ENCODE measurements at places on chromosomes 6 and 20.

- no peak for DNase-seq
Measured at GRCh38 chr6:30219244-30219643, 6.0 kb upstream of the TRIM26 start.

DNA sequence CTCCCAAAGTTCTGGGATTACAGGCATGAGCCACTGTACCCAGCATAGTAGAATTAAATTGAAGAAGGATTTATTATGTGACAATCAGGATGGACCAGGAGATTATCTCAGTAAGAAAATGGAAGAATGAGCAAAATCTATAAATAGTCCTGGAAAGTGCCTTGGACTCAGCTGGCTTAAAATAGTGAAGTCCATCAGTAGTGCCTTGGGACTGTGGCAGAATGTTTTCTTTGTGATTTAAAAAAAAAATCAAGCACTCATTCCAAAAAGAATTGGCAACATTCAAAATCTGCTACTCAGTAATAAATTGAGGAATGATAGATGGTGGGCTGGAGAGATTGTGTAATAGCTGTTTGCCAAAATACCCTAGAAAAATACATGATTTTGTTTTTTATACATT is 37.0 kb upstream of the MAS1 start:
- no peak for DNase-seq

- peak; percentile 29 for DNase-seq
Measured at GRCh38 chr6:37381579-37381978, 27.8 kb downstream of the RNF8 start.

GRCh38 chr20:22908437-22908836 is 126.7 kb upstream of the SSTR4 start:
- no peak for DNase-seq

- DNase-seq = no peak
Measured at GRCh38 chr6:39876111-39876510, 58.2 kb downstream of the MOCS1 start.

GRCh38 chr20:3652676-3653596 is 10.3 kb downstream of the GFRA4 start:
- DNase-seq = no peak

GRCh38 chr6:26123675-26123946 is 36.4 kb downstream of the HFE start:
- DNase-seq = no peak

- no peak for DNase-seq
Measured at GRCh38 chr6:6516666-6517458, 71.7 kb upstream of the LY86 start.

DNA sequence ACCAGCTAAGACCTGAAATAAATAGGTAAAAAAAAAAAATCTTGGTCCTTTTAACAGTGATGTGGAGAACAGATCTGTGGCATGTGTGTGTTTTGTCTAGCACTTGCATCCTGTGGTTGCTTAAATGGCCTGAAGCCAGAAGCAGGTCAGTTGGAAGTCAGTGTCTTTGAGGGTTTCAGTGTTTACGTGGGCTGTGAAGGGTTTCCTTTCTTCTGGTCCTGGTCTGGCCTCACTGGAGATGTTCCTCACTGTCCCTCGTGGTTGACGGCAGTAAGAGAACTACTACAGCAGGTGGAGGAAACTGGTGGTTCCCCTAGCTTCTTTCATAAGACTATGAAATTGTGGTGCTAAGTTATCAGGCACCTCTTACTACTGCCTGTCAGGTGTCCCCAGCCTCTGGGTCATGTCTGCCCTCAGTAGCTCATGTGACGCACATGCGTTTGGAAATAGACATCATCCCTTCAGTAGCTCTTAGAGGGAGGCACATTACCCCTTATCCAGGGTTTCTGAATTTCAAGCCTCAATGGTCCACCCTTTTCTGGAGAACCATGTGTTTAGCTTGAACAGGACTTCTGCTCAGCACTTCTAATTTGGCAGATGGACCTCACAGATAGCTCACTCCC is 59.4 kb upstream of the SCP2D1 start:
- no peak for DNase-seq

GRCh38 chr20:43243672-43244269 is 54.1 kb upstream of the PTPRT start:
- no peak for DNase-seq

GRCh38 chr6:35510916-35511561 is 1.7 kb downstream of the TULP1 start:
- no peak for DNase-seq

DNA sequence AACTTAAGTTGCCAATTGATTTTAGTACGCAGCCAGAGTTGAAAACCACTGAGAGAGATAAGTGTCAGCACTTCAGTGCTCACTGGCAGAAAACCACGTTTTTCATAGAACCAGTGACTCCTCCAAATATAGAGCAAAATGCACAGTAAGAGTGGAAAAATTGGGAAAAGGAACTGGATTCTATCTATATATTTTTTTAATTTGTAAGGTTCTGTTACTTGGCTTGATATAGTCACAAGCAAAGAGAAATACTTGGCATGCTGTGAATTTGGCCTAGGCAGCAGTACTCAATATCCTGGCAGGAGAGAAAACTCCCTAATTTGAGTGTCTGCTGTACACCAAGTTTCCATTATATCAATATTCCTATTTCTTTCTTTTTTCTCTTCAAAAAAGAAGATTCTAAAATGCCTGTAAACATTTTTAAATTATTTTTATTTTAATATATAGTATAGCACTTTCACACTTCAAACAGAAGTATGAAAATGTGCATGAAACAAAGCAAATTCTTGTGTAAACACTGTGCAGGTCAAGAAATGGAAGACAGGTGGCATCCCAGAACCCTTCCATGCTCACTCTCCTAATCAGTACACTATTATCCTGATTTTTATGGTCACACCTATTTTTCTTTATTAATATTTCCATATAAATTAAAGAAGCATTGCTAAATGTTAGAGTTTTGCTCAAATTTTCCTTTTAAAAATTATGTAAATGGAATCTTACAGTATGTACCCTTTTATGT is 561.8 kb upstream of the RNF217 start:
- DNase-seq = no peak

GRCh38 chr6:56505512-56506260 is 137.0 kb downstream of the DST start:
- DNase-seq = no peak

- no peak for DNase-seq
Measured at GRCh38 chr6:33191383-33192104, 723 bp downstream of the COL11A2 start.

GRCh38 chr6:35596448-35597442 is 84.0 kb upstream of the TULP1 start:
- DNase-seq = peak; percentile 71

DNA sequence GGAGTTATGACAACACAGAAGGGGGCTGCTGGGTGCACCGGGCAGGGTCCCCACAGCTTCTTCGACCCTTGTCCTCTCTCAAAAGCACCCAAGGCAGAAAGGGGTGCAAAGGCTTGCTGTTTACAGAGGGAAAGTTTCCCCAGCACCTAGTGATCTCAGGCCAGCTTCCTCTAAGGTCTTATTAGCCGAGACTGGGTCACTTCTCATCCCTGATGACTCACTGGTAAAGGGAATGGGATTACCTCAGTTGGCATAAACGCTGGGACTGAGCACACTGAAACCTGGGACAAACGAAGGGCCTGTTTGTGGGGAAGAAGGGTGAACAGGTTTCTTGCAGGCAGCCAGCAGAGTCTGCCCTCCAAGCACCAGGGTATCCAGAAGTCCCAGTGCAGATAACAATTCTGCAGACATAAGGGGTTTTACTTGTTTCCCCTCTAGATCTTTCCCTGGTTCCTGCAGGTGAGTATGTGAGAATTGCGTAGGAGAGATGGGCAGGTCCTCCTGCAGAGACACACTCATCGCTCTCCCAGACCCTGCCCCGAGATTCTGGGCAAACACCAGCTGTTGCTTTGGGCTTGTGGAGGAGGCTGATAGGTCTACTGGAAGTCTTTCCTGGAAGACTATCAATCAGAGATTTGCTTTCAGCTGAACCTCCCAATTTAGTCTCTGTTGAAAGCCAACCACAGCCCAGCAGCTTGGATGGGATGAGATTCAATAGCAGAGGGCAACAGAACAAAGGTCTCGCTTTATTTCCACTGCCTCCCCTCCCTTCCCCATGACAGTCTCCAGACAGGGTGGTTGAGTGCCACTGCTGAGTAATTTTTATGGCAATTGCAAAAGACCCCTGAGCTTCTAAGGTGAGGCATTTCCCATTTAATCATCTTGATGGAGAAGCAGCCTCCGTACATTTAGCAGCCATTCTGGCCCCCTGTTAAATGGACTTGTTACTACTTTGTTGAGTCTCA is 25.7 kb downstream of the KCNG1 start:
- no peak for DNase-seq

DNA sequence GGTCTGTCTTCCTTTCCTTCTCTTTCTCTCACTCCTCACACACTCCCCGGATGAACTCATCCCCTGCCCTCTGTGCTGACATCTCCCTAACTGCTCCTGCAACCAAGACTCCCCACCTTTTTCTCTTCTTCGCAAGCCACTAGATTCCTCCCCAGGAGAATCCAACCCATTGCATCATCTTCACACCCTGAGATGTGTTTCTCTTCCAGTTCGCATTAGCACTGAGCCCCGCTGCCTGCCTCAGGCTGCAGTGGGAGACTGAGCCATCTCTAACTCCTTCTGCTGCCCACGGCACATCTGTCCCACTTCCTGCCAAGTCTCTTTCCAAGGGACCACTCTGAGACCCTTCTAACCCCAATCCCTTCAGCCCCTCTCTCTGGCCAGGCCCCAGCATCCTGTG is 67.2 kb upstream of the NNAT start:
- DNase-seq = no peak

DNA sequence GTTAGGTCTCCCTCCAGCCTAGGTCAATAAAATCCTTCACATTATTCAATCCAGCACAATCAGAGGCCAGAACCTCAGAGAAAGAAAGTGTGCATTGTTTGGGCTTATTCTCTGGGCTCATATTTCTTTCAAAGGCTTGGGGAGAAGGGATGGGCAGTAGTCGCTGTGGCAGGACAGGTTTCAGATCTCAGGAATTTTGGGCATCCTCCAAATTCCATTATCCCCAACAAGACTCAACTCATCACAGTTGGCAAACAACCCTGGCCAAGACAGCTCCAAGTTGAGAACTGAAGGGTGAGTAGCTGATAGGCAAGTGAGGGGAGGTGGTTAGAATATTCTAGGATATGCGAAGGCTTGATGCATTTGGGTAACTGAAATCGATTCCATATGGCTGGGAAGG is 27.2 kb upstream of the CHD6 start:
- DNase-seq = no peak

GRCh38 chr6:41470331-41471063 is 75.7 kb upstream of the FOXP4 start:
- DNase-seq = no peak

DNA sequence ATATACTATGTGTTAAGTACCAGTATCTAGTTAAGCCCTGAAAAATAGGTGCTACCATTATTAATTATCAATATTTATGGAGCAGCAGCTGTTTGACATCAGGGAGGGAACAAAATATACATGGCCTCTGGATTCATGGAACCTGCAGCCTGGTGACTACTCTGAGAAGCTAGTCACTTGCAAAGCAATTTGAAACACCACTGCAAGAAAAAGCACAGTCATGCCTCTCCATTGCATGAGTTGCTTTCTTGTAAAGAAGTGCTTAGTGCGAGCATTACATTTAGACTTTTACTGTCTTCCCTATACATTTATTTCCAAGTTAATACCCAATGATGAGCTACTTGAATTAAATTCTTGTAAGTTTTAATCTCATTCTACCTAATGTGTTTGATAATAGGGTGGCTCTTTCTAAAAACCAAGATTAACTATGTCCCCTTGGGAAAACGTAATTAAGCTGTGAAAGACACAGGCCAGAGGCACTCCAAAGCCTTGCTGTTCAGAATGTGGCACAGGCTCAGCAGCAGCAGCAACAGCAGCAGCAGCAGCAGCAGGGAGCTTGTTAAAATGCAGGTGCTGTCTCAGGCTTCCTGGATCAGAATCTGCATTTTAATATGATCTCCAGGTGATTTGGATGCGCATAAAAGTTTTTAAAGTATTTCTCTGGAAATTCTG is 83.6 kb downstream of the PFDN4 start:
- no peak for DNase-seq

DNA sequence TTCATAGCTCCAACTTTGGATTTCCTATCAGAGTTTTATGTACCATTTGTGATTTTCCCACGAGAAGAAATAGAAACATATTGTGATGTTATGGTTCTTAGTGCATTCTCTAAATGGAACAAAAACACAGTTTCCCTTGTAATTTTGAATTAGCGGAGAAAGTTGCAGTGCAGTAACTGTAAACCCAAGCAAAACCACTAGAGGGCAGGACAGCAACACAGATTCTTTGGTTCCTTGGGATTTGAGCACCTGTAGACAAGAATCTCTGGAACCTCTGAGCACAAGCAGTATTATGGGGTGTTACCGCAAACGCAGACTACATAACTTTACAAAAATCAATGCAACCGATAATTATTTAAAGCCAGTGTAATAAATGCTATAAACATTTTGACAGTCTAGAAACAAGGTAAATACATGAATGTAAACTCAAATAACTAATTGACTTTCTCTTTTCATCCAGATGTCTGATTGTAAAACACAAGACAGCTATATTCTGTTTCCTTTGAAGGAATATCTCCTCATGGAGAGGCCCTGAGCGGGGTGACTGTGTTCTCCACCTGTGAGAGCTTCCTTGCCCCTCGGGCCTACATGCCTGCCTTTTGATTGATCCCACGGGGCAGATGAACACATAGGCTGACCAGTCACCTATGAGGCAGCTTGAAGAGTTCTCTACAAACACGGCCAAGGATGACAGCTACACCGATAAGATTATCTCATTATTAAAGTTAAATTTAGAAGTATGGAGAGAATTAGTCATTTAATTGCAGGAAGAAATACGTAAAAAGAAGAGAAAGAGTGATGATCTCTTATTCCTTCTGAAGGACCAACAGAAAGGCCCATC is 67.5 kb upstream of the COL21A1 start:
- no peak for DNase-seq

GRCh38 chr6:167094820-167095637 is 27.9 kb upstream of the CCR6 start:
- no peak for DNase-seq

- no peak for DNase-seq
Measured at GRCh38 chr6:139338795-139339194, 35.7 kb downstream of the CITED2 start.

DNA sequence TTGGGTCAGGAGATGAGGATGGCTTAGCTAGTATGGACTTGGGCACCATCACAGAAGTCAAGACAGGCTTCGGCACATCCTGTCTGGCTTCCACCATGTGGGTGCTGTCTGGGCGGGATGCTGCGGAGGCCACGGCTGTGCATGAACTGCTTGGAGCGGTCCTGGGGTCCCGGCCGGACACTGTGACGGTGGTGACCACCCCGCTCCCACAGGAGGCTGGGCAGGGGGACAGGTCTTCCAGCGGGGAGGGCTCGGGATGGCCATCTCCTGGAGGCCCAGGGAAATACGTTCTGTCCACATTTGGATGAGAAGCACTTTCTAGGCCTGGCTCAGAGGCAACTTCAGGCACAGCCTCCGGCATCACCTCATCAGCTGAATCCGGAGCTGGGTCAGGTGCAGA is 32.1 kb upstream of the TCFL5 start:
- no peak for DNase-seq

GRCh38 chr20:9054176-9054575 is 14.7 kb upstream of the PLCB4 start:
- no peak for DNase-seq

GRCh38 chr6:82178759-82179112 is 68.8 kb downstream of the IBTK start:
- no peak for DNase-seq

- DNase-seq = no peak
Measured at GRCh38 chr6:15876406-15876805, 213.6 kb upstream of the DTNBP1 start.
